ENCODE measurements at places on chromosomes 13 and 19.

DNA sequence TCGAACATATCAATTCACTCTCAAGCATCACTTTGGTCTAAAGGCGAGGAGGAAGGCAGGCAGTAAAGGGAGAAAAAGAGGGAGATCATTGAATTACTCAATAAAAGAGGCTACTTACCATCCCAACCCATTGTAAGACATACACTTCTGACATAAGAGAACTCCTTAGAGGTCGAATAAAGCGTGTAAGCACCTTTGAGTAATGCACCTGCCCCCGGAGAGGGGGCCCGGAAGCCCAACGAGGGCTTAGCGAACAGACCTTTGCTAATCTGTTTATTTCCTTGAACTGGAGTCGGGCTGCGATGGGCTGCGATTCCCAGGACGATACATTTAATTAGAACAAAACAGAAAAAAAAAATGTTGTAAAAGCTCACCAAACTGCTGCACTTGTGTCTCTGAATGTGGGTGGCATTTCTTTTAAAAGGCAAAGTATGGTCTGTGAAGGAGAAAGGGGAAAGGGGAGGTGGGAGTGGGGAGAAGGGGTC lies 3.0 kb downstream of the ZC3H4 start:
- peak; percentile 36 for DNase-seq

GRCh38 chr19:14139944-14140343 lies 3.6 kb upstream of the ASF1B start:
- no peak for DNase-seq

DNA sequence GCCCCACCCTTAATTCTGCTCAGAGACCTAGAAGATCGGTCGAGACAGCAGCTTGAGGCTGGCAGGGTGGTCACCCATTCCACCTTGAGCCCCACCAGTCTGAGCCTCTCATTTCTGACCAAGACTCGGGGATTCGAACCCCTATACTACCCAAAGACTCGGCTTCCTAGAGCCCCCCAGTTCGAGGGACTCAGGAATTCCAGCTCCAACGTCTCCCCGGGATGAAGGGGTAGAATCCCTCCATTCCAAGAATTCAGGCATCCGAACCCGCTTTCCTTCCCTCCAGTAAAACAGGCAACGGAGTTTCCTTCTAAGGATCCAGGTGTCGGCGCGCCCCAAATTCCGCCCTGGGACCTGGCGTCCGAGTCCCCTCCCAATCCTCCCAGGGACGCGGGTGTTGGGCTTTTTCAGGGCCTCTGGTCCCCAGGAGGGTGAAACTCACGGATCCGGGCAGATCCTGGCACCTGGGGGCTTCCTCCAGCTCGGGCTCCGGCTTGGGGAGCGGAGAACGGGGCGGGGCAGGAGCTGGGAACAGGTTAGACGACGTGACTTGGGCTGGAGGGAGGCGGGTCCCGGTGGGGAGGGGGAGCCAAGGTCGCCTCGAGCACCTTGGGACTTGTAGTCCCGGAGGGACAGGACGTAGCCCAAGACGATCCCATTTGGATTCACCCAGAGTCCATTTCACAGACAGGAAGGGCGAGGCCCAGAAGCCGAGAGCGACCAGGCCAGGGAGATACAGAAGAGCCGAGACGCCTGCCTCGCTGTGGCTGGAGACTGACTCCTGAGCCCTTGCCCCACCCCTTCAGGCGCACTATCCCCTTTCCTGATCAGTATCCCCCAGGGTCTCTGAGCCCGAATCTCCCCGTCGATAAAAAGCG lies at the start of gene PPP1R13L:
Gene PPP1R13L, minus strand, starts transcription at position 513 of the 878 bp plus-strand sequence. CDS start 6,751 bp downstream, outside the sequence.
- DNase-seq: peak; percentile 79

DNA sequence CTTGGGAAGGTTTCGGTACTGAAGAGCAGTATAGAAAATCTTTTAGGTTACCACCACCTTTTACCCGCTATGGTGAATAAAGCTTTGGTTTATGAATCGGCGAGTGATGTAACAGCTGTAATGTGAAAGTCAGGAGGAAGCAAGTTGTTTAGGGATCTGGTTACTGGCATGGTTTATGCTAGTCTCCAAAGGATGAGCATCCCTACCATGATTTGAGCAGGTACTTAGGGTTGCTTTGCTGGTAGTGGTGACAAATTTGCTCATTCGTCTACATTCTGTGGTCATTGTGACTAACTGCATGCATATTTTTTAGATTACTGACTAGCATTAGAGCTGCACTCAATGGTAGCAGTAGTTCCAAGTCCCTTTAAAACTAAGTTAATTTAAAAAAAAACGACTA lies 104.1 kb downstream of the FRY start:
- no peak for DNase-seq

DNA sequence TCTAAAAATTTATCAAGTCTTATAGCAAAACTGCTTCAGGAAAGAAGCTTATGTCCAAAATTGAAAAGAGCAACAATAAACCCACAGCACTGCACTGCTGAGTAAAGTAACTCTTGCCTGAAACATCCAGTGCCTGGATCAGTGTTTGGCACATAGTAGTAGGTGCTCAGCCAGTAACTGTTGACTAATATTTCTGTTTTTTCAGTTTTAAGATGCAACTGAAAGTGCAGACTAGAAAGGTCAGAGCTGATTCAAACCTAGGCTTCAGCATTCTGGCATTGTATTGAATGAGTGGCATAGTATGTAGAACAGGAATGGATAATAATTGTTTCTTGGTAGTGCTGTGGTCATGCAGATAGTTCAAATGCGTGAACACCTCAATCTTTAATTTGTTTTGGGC lies 67.6 kb downstream of the UBL3 start:
- DNase-seq: no peak

- no peak for DNase-seq
Observed at GRCh38 chr13:33509642-33510229, 224.2 kb upstream of the STARD13 start.

- no peak for DNase-seq
Observed at GRCh38 chr13:54187461-54187860, 1158.8 kb downstream of the OLFM4 start.

DNA sequence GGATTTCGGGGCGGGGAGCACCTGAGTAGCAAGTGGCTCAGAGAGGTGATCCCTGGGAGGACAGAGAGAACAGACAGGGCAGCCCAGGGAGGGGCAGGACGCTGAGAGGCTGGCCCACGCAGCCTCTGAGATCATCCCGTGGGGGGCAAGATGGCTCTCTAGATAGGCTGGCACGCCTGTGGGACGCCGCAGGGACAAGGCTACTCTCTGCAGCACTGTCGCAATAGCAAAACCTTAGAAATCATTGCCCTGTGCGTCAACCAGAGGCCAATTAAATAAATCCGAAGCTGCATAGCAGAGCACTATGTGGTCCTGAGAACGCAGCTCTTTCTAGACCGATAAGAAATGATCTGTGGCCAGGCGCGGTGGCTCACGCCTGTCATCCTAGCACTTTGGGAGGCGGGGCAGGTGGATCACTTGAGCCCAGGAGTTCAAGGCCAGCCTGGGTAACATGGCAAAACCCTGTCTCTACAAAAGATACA lies 5.1 kb downstream of the PEX11G start:
- no peak for DNase-seq

- no peak for DNase-seq
Observed at GRCh38 chr13:39105110-39105509, 66.9 kb downstream of the NHLRC3 start.

DNA sequence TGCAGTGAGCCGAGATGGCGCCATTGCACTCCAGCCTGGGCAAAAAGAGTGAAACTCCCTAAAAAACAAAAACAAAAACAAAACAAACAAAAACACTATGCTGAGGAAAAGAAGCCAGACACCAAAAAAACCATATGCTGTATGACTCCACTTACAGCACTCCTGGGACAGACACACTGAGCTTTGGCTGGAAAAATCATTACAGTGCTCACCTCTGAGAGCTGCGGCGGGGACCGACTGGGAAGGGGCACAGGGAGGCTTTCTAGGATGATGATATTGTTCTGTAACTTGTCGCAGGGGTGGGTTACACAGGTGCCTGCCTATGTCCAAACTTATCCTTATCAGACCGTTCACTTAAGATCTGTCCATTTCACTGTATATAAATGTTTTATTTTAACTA lies 7.8 kb downstream of the PNMA8A start:
- no peak for DNase-seq

GRCh38 chr13:48801255-48801654 lies 147.5 kb downstream of the CYSLTR2 start:
- no peak for DNase-seq

GRCh38 chr19:30214651-30215051 lies 157.5 kb upstream of the ZNF536 start:
- DNase-seq: no peak

DNA sequence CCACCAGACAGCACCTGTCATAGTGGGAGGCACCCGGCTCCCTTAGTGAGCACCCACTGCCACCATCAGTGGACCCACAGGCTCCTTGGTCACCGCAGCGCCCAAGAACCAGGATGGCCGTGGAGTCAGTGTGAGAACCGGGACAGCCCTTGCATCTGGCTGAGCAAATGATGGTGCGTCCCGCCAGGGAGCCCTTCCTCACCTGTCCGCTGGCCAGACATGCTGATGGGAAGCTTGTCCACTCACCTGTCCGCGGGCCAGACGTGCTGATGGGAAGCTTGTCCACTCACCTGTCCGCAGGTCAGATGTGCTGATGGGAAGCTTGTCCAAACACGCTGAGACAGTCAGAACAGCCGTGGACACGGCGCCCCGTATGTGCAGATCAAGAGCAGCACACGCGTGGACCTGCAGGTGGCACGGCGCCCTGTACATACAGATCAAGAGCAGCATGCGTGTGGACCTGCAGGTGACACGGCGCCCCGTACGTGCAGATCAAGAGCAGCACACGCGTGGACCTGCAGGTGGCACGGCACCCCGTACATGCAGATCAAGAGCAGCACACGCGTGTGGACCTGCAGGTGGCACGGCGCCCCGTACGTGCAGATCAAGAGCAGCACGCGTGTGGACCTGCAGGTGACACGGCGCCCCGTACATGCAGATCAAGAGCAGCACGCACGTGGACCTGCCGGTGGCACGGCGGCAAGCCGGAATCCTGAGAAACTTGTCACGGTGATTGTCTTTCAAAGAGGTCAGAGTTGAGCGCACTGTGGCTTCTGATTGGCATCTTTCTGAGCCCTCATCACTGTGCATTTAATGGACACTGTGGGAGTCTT lies 40.7 kb upstream of the DCUN1D2 start:
- no peak for DNase-seq

GRCh38 chr13:63005625-63006024 lies 1590.0 kb upstream of the PCDH20 start:
- DNase-seq: no peak

GRCh38 chr13:61350341-61350740 lies 65.3 kb downstream of the PCDH20 start:
- DNase-seq: no peak

- no peak for DNase-seq
Observed at GRCh38 chr13:43611281-43612273, 175.2 kb downstream of the ENOX1 start.

DNA sequence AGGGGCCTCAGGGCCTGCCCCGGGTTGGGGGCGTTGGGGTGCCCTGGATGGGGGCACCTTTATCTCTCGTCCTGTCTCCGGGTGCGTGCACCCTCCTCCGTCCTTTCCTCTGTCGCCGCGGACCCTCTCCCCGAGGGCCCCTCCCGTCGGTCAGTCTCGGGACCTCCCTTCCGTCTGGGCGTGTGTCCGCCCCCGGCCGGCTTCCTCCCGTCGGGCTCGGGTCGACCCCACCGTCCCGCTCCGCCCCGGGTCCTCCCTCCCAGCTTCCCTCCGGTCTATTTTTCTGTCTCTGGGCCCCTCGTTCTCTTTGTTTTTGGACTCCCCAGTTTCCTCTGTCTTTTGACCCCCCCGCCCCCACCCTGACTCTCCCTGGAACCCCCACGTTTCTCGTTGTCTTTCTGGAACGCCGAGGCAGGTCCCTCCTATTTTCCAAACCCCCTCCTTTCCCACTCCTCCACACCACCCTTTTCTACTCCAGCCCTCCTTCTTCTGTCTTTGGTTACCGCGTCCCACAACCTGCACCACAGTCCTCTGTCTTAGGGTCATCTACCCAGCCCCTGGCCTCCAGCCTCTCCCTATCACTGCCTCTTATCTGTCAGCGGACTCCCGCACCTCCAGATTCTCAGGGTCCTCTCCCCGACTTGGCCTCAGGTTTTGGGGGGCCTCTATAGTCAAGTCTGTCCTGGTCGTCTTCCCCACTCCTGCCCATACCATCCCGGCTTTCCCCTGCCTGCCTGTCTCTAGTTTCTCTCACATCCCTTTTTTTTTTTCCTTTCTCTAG lies 757 bp downstream of the EGLN2 start:
- DNase-seq: no peak

DNA sequence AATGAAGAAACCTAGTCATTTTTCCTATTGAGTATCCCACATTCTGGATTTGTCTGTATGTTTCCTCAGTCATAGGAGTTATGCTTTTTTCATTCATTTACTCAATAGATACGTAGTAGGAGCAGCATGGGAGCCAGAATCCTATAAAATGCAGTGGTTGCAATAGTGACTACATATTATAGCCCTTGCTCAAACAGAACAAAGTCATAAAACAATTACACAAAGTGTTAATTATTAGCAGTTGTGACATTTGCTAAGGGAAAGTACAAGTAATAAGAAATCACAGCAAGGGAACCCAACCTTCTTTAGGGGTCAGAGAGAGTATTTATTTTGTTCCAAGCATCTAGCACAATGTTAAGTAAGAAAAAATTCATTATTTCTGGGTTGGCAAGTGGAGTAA lies 27.7 kb upstream of the POU4F1 start:
- DNase-seq: no peak

- no peak for DNase-seq
Observed at GRCh38 chr19:17796013-17796837, 1.3 kb downstream of the B3GNT3 start.

GRCh38 chr13:111304041-111304544 lies 16.3 kb upstream of the TEX29 start:
- DNase-seq: no peak

GRCh38 chr19:10692673-10693264 lies 8.5 kb upstream of the QTRT1 start:
- no peak for DNase-seq

- DNase-seq: no peak
Observed at GRCh38 chr13:46996316-46997030, 99.6 kb upstream of the HTR2A start.

GRCh38 chr13:24870380-24870760 lies 106.4 kb downstream of the RNF17 start:
- DNase-seq: no peak

GRCh38 chr19:40666803-40667438 lies 23.5 kb downstream of the NUMBL start:
- DNase-seq: no peak

- DNase-seq: no peak
Observed at GRCh38 chr13:36124236-36124822, 6.9 kb downstream of the DCLK1 start.

DNA sequence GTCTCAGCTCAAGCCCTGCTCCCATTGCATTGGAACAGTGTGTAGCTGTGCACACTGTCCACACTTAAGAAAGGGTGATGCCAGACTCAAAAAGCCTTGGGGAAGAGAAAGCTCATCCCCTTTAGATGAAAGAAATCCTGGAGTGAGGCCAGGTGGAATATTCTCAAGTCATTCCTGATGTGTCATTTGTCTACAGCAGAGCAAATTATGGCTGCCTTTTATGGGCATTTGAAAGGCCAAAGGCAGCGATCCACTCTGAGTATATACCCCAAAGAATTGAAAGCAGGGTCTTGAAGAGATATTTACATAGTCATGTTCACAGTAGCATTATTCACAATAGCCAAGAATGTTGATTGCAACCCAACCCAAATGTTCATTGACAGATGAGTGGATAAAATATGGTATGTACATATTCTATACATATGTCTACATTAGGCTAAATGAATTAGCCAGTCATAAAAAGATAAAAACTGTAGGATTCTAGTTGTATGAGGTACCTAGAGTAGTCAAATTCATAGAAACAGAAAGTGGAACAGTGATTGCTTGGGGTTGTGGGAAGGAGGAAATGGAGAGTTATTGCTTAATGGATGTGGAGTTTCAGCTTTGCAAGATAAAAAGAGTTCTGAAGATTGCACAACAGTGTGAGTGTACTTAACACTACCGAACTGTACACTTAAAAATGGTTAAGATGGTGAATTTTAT lies 214.9 kb downstream of the KCNRG start:
- DNase-seq: no peak
